ENCODE measurements at places on chromosomes 11 and 22. TPM values are rescaled to one million over a fixed set of nuclear protein-coding genes. Genes with fewer than 3 reads are reported as not detected.
A peak's percentile ranks its signal among the peaks of the same experiment; 100 is the strongest.

GRCh38 chr11:122781378-122782195 lies 56.7 kb upstream of the CRTAM start:
- DNase-seq, result peak; percentile 91

DNA sequence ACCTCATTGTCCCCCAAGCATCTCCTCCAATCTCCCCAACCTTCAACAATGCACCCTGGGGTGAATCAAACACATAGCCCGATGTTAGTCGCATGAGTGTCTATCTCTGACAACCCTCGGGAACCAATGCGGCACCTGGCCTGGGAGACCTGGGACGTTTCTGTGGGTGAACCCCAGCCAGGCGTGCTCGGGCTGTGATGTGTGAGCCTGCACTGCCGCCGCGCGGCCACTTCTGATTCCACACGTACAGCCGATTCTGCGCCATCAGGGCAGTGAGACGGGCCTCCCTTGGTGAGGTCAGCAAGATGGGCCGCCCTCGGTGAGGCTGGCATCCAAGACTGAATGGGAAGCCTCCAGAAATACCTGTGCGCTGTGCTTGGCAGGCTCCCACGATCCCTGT lies 5.2 kb upstream of the H19 start:
- DNase-seq, result no peak

DNA sequence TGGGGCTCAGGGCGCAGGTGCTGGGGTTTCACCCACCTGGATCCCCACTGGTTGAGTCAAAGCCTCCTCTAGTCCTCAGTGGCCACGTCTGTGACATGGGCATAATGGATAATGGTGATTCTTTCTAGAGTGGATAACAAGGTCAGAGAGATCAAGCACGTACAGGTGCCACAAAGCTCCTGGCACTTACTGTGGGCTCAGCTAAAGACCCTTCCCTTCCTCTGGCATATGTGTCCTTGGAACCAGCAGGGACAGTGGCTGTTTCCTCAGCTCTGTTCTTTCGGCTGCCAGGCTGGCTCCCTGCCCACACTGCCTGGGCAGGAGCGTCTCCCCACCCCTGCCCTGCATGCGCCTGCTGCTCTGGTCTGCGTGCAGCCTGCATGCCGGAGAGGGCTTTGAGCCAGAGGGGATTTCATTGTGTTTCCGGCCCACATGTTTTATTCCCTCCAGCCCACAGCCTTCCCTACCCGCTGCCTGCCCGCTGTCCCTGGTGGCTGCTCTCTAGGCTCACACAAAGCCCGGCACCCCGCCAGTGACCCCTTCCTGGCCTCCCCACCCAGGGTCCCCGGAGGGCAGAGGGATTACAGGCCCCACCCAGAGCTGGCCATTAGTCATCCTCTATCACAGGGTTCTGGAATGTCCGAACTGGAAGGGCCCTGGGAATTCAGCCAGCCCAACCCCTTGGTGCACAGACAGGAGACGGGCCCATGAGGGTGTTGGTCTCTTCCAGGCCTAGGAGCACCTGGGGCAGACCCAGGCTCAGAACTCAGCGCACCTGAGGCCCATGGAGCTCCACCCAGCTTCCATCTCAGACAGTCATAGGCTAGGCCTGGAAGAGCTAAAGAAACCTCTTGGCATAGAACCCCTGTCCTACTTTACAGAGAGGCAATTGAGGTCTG lies 55.3 kb upstream of the GCAT start:
- peak; percentile 99 for DNase-seq

GRCh38 chr11:93082900-93083299 lies 113.4 kb downstream of the MTNR1B start:
- DNase-seq, result no peak

HORMAD2 gene
- not detected for total RNA-seq
